ENCODE measurements at places on chromosomes 5 and 9.

GRCh38 chr9:86315078-86315477, 32.7 kb upstream of the ISCA1 start:
- no peak for DNase-seq

GRCh38 chr9:27468000-27468399, 56.1 kb upstream of the IFNK start:
- no peak for DNase-seq

- DNase-seq: no peak
Observed at GRCh38 chr9:35293376-35293964, 131.7 kb downstream of the UNC13B start.

DNA sequence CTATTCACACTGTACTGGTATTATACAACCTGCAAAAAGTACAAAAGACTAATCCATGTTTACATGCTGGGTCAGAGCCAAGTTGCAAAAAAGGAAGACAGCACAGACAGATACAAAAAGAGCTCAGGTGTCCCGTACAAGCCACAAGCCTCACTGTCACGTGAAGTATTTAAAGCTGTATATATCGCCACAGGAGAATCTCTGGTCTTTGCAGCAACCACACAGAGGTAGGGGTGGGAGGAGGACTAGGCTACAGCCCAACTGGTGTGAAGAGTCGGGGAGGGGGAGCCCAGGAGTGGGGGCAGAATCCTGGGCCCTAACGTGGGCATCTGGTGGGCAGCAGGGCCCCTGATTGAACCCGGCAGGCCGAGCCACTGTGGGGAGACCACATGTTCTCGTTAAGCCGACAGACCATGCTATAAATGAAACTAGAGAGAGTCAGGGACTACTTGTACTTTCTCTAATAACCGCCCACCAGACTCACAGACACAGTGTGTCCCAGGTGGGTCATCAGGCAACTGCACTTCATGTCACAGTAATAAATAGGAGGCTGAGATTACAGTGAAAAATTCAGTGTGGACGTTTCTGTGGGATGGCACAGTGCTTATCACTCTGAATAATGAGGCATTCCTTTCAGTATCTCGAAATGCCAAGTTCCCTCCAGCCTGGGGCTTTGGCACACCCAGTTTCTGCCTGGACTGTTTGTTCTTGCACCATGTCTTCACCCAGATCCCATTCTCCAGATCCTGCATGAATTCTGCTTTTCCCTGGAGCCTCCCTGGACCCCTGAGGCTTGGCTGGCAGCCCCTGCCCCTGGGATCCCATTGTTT, 79.3 kb upstream of the SH3PXD2B start:
- DNase-seq: no peak

DNA sequence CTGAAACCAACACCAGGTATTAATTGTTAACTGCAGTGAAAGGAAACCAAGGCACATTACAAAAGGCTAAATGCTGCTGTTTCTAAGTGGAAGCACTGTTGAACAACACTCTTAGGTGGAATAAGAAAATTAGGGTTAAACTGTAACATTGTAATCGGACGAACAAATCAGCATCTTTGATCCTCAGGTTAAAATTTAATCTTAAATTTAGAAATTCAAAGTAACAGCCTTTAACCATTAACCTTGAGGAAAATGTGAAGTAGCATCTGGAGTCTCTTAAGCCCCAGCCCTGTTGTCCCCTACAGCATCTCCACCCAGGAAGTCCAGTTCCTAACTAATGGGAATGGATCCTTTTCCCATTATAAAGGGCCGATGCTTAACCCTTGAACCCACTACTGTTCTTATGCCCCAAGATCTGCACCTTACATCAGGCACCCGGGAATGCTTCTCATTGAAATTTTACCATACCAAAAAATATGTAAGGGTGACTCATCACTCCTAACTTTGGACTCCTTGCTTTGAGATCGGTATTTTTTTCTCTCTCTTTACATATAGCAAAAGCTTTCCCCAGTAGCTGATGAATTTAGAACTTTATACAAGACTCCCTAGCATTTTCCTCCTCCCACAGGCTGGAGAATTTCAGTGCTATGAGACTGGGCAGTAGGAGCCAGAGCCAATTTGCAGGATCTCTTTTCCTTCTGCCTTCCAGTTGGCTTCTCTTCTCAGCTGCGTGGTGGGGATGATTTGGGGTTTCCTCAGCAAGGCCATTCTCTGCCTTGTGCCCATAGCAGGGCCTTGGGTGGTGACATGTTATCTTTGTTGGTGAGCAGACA, 32.0 kb upstream of the ITGA2 start:
- no peak for DNase-seq

DNA sequence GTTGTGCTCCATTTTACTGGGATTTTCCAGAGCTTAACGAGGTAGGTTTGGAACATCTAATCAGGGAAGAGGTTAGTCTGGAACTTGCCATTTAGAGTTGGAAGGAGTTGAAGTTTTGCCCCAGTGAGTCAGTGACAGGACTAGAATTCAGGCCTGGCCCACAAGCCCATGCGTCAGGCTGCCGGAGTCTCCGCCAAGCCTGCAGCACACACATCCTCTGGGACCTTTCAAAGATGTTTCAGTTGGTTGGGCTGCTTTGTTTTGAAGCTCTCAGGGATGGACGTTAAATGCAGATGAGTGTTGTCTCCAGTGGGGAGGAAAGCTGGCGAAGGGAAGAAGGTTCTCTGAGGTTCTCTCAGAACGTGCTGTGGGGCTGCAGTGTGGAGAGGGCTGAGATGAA, 147.0 kb downstream of the PSAT1 start:
- DNase-seq: no peak
